Skin of body (tissue), 3 donors: ENCODE measurements at places on chromosomes 5 and 9. TPM values are rescaled to one million over a fixed set of nuclear protein-coding genes. Genes with fewer than 3 reads are reported as not detected.

Gene FKBP15
- total RNA-seq: 24.3 TPM

Gene RASEF
- 4.9 TPM for total RNA-seq

Gene TEX48
- not detected for total RNA-seq

Gene SUB1
- 115 TPM for total RNA-seq

Gene CER1
- total RNA-seq: 0.30 TPM

Gene SLC23A1
- total RNA-seq: 0.30 TPM

Gene AFAP1L1
- 20.8 TPM for total RNA-seq

Gene MSANTD3
- total RNA-seq: 11.1 TPM

Gene NSG2
- 3.1 TPM for total RNA-seq

Gene SDHA
- 68.4 TPM for total RNA-seq

Gene FOXD4L6
- total RNA-seq: not detected

Gene PCDHGC4
- 5.3 TPM for total RNA-seq

Gene SLC9A3
- total RNA-seq: 1.5 TPM

Gene CAMK4
- total RNA-seq: 6.0 TPM

Gene KCNIP1
- 2.5 TPM for total RNA-seq

Gene SECISBP2
- 54.9 TPM for total RNA-seq

DNA sequence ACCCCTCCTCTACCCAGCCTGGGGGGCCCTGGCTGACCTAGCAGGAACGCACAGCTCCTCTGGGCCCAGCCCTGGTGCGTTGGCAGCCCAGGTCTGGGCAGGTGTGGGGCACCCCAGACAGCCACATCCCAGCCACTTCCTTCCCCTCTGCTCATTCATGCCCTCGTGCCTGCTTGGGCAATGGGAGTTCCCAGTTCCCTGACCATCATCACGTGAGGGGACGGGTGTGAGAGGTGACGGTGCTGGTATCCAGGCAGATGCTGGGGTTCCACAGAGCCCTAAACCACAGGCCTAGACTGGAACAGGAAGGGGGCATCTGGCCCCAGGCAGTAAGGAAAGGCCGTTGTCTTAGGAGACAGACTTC, 8.4 kb downstream of the RALGDS start:
- DNase-seq: no peak

DNA sequence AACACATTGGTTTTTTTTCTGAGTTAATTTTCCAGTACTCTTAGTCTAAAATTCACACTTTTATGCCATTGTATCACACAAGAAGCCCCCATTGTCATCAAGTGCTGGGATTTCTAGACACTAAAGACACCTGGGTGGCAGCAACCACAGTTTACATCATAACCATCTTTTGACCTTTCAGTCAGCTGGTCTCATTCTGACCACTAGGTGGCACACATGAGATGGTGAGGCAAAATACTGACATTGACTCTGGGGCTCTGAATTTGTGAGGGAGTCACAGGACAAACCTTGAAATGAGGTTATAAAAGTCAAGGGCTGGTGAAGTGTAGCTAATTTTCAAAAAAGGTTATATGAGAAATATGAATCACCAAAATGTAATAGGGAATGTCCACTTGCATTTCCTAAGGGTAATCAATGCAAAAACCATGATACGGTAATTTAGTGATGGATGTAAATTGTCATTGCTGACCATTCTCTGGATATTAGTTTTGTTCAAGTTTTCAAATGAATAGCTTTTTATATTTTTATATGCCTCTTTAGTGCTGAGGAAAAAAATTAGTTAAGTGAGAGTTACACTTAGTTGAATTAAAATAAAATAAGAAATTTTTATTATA, 229.4 kb downstream of the DMAC1 start:
- DNase-seq: no peak

DNA sequence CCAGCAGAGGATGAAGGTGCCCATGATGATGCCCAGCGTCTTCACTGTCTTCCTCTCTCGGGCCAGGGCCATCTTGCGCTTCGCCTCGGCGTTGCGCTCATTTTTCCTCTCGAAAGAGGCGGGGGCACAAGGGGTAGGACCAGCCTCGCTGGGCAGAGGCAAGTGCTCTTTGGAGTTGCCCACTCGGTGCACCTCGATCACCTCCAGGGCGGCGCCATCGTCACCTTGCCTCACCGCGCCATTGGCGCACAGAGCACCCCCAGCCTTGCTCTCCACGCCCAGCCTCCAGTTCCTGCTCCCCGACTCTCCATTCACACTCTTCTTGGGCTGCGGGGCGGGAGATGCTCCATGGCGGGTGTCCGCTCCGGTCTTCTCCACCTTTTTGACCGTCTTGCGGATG, 1.6 kb downstream of the HTR1A start:
- no peak for DNase-seq

DNA sequence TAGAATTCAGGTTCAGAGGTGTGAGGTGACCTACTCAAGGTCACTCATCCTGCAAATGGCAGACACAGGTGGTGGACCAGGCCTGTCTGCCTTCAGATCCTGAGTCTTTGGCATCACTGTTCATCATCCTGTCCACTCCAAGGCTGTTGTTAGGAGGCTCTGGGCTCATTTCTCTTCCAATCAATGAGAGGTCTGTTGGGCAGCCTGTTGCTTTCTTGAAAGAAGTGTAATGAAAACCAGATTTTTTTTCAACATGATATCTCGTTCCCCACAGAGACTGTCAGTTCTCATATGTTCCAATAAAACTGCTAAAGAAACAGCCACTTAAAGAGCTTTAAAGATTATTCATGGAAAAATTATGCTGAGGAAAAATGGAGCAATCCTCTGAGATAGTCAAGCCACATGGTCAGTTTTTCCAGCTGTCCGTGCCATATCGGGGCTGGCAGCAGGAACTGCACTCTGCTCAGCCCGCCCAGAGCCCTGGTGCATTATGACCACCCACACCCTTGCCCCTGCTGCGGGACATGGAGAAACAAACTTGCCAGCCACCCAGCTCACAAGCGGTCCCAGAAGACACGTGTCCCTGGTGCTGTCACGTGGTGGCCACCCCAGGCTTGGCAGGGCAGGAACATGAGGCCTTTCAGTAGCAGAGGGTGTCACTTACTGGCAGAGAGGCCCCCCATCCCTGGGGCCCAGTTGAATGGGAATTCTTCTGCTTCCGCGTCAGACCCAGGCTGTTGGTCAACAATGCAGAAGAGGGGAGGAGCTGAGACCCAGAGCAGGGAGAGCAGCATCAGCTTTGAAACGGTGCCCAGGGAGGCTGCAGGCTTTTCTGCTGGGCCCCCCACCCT, 63.7 kb upstream of the ANGPTL2 start:
- peak; percentile 97 for DNase-seq

- no peak for DNase-seq
Measured at GRCh38 chr5:61052882-61053281, 107.9 kb downstream of the NDUFAF2 start.

DNA sequence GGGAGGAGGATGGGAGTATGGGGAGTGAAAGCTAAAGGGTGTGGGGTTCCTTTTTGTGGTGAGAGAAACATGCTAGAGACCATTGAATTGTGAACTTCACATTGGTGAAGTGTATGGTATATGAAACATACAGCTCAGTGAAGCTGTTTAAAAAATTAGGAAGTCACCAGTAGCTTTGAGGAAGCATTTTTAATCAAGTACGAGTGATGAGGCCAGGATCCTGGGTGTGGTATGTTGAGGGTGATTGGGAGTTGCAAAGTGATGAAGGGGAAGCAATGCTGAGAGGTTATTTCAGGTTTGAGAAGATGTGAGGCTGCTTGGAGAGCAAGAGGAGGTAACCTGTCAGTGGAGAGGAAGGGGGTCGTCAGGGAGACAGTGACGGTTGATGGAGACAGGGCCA, 22.7 kb upstream of the CLK4 start:
- no peak for DNase-seq

DNA sequence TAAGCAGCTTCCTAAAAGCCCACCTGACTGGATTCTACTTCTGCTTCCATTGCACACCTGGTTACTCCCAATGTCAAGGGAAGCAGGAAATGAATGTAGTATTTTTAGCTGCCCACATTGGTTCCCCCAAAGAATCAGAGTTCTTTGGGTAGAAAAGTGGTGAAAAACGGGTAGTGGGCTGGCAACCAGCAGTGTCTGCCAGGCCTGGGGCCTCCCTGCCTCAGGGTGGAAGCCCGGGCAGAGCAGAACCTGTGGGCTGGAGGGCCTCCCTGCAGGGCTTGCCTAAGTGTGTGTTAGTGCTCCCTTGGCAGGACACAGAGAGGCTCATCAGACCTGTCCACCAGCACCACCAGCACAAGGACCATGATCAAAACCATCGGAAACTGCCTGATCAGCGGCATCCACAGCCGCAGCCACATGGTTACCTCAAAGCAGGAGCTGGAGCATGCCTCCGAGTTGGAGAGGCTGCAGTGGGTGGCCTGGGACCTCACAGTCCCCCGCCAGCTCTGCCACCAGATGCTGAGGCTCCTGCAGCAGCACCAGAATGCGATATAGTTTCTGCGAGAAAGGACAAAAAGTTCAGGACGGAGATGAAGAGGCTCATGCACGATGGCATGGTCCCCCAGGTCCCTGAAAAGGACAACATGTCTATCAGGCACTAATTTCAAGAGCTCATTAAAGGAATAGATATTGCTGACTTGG, 72.2 kb downstream of the PTPDC1 start:
- no peak for DNase-seq

GRCh38 chr5:13081116-13081515, 863.4 kb downstream of the DNAH5 start:
- no peak for DNase-seq

DNA sequence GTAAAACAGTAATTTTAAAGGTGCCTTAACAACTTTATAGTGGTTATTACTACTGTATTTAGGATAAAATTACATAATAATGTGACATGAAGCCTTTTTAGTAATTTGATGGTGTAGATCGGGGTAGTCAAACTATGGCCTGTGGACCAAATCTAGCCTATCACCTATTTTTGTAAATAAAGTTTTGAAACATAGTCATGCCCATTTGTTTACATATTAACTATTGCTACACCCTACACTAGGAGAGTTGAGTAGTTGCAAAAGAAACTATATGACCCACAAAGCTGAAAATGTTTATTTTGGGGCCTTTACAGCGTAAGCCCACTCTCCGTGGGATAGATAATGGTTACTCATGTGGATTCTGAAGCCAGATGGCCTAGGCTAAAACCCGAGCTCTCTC, 6.2 kb downstream of the CEP78 start:
- DNase-seq: no peak

- DNase-seq: no peak
Measured at GRCh38 chr9:14056316-14056861, 257.6 kb downstream of the NFIB start.

- peak; percentile 2 for DNase-seq
Measured at GRCh38 chr9:95595721-95596295, 79.0 kb upstream of the PTCH1 start.

DNA sequence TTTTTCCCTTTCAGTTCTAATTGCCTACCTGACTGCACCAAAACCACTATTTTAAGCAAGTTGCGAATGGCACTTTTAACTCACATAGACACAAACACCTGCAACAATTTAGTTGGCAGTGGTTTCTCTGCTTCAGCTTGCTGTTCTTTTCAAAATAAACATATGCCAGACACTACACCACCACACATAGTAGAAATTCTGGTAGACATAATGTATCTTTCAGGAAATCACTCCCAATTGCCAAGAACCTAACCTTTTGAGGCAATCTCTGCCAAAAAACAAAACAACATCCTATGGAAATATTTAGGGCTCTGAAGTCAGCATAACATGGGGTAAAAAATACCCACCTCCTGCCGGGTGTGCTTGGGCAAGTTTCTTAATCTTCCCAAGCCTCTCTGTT, 27.7 kb downstream of the GLIS3 start:
- DNase-seq: no peak

- peak; percentile 36 for DNase-seq
Measured at GRCh38 chr5:134053840-134054338, 49.1 kb upstream of the VDAC1 start.

DNA sequence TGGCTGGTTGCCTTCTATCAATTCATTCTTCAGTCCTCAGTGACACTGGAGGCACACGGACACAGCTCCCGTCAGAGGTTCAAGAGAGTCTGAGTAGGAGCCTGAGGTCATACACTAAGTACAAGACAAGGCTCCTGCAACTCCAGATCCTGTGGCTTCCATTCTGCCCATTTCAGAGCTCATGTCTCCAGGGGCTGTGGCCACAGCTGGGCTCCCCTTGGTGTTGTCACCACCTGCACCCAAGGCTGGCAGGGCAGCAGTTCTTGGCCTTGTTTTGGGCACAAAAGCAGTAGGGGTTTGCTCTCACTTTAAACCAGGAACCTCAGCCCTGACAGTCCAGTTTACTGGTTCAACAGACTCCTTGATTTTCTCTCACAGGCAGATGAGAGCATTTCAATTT, 189.6 kb downstream of the ICE1 start:
- DNase-seq: no peak

DNA sequence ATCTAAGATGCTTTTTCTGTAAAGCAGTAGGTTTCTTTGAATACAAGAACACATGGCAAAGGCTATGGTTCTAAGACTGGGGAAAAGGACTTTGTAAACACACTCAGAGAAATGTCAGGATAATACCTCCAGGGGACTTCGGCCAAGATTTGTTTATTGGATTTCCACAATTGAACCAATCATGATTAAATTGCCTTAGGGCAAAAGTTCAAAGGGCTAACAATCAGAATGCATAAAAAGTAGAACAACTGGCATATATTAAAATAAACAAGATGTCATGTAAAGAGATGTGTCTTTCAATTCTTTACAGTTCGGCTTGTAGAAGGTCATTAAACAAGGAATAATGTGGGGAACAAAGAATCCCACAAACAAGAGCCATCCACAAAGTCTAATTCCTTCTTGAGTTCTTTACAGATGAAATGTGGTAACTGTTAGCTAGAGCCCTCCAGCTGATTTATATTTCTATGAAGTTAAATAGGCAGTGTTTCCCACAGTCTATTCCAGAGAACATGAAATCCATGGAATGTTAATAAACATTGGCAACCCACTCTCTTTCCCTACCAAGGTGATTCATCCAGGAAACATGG, 565.5 kb downstream of the ZNF608 start:
- DNase-seq: peak; percentile 74

DNA sequence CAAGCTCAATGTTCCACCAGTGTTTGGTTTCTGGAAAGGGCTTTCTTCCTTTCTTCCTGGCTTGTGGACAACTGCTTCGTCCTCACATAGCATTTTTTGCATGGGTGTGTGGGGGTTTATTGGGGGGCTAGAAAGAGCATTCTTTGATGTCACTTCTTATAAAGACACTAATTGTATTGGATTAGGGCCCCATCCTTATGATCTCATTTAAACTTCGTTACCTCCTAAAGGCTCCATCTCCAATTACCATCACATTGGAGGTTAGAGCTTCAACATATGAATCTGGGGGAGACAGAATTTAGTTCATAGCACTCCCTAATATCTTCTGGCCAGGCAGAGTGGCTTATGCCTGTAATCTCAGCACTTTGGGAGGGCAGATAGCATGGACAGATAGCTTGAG, 6.1 kb upstream of the MACROH2A1 start:
- no peak for DNase-seq

DNA sequence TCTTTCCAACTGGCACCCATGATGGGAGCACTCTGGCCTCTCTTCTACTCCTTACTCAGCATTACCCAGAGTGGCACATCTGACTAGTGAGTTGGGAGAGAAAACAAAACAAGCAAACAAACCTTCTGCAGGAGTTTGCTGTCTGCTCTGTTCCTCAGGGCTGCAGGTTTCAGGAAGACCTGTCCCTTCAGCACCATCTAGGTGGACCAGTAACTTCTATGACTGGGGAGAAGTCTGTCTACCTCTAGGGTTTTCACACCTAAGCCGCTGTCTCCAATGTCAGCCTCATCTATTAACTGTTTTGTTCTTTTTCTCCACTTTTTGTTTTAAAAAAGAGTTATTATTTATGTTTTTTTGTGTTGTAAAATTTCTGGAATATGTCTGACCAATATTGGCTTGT, 58.7 kb downstream of the RAB3C start:
- no peak for DNase-seq

GRCh38 chr9:26947736-26948135, 694 bp upstream of the PLAA start:
- no peak for DNase-seq

- DNase-seq: no peak
Measured at GRCh38 chr5:143111799-143112198, 291.7 kb downstream of the NR3C1 start.
